HepG2 (cell line): ENCODE measurements at places on chromosomes 16 and 17. TPM values are rescaled to one million over a fixed set of nuclear protein-coding genes. Genes with fewer than 3 reads are reported as not detected.

DNA sequence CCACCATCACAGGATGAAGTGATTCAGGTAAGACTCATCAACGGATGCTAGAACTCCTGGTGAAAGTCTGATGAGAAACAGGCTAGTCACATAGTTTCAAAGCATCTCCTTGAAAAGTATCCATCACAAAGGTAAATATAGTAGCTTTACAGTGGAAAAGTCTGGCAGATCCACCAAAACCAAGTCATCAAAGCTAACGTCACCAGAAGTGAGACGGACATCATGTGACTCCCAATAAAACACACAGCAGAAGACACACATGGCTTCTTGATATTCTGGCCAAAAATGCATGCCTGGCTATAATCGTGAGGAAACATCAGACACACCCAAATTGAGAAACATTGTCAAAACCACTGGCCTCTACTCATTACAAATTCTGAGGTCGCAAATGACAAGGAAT is 17.9 kb upstream of the TRPV3 start:
- no peak for DNase-seq

GRCh38 chr17:51372345-51373004 is 112.1 kb downstream of the UTP18 start:
- peak; percentile 72 for DNase-seq

DNA sequence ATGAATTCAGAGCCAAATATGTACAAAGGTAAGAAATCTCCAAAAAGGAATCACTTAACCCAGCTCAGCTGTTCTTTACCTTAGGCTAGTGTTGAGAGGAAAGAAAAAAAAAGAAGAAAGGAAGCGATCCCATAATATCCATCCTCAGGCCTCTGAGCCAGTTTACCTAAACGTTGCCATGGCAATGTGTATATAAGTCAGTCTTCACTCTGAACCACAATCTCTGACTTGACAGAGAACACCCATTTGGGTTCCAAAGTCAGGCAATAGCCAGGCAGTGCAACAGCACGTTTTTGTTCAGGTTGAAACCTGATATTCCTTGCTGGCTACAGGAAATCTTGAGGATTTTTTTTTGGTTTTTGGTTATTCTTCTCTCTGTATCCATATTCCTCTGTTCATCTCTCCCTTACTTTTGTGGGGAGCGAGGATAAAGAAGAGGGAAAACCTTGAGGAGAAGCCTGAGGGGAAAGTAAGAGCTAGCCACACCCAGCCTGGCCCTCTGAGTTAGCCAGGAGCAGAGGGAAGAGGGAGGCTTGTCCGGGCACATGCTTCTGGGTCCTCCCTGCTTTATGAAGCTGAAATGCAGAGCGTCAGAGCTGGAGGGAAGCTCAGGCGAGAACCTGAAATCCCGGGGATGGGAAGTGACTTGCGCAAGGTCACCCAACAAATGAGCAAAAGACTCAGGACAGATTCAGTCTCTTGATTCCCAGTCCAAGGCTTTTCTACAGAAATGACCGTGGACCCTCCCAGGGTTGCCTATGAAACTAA is 152.7 kb downstream of the SOX9 start:
- no peak for DNase-seq

GRCh38 chr17:42017866-42018200 is 594 bp upstream of the DNAJC7 start:
- DNase-seq: peak; percentile 65

GRCh38 chr16:58013201-58013956 is 12.2 kb downstream of the USB1 start:
- no peak for DNase-seq

DNA sequence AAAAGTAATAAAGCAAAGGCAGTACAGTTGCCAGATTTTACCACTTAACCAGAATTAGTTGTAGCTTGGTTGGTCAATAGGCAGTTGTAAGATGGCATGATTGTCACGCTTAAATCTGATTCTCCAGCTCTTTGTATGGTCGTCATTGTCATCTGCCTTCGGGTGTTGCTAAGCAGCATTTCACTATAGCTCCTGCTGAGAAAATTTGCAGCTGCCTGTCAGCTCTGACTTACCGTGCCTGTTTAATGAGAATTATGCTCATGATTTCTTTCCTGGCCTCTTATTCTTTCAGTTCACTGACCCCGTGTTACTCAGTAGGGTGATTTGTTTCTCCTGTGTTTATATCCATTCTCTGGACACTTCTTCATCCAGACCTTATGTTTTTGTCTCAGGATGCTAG is 66.7 kb downstream of the TANGO6 start:
- no peak for DNase-seq

DNA sequence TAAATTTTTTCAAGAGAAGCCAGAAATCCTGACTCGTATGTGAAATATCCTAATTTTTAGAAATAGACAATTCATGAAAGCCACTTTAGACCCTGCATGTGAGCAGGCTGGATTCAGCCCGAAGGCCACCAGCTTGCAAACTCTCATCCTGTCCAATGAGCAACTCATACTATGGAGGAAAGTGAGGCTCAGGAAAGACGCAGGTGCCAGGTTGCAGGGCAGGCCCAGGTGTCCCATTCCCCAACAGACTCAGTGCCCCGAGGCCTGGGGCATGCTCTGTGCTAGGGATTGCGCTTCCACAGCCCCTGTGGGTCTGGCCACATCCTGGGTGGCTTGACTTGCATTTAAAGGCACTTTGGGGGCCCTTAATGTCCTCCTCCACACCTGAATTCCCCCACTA is 16.7 kb upstream of the RASD1 start:
- DNase-seq: no peak

- no peak for DNase-seq
These were observed 138.9 kb downstream of the C16orf95 start for GRCh38 chr16:87178177-87178863.

DNA sequence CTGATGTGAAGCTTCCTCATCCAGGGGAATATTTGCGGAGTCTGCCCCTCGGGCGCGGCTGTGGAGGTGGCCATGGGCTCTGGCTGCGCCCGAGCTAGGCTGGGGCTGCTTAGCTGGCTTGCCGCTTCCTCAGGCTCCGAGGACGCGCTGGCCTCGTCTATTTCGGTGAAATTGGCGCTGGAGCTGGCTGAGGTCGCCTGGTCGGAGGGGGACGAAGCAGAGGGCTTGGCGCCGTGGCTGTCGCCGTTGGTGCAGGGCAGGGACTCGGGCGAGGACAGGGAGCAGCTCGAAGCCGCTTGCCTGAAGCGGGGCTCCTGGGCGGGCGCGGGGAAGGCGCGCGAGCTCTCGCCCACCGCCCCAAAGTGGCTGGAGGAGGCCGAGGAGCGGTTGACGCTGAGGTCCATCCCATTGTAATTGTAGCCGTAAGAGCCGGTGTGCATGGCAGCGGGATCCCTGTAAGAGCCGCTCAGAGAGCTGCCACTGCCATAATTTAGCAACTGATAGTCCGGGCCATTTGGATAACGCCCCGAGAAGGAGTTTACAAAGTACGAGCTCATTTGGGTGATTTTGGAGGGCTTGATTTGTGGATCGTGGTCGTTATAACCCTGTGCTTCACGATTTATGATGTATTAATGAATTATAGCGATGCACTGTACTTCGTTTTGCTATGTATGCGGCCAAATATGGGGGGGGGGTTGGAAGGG is at the start of gene HOXB5:
Gene HOXB5, minus strand, starts transcription at position 654 of the 704 bp plus-strand sequence. Its CDS starts 97 bp downstream, at position 557.
- no peak for DNase-seq

DNA sequence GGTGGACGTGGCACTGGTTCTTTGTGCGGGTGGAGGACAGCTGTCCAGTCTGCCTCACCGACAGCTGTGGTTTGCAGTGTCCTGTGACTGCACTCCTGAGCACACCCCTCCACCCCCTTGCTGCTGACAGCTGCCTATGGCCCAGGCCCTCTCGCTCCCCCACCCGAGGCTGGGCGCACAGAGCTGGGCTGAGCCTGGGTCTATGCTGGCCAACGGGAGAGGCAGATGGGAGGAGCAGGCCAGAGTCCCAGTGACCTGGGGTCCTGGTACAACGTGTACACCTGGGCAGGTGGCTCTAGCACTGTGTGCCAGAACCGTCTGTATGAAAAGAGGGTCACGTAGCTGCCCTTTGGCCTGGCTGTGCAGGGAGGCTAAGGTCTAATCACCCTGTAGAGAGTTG is 30.5 kb downstream of the BAIAP2 start:
- no peak for DNase-seq

DNA sequence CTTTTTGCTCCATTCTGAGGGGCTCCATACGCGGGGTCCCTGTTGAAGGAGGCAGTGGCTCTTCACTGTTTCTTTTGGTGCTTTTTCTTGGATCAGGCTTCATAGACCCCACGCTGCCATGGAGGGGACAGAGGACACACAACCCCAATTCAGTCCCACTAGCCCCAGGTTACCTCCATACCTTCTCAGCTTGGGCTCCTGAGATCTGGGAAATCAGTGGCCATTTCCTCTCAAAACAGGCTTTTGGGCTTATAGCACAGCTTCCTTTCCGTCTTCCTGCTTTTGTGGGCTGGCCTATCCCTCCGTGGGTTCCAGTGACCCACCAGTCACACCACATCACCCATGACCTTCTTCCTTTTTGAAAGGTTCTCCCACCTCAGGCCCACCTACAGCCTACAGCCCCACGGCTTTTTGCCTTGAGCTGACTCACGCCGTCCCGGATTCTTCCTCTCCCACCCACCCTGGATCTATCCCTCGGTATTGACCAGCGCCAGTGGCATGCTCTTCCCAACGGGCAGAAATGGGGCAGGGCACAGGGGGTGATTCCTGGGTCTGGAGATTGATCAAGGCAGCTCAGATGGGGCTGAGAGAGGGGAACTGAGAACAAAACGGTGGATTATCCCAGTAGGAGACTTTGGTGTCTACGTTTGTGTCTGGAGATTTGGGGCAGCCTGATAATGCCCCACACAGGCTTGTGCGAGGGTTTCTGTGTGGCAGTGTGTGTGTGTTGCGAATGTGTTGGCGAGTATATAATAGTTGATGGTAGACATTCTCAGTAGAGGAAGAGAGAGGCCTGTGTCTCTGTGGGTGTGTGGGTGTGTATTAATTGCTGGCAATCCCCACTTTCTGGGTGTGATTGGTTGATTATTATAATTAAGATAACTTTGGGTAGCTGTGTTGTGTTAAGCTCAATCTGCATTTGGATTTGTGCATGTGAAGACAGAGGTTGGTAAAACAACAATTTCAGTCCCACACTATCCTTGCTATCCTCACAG is 3.8 kb downstream of the TBX21 start:
- DNase-seq: no peak

Gene PYCARD
- 4.4 and 4.8 TPM in 2 replicates for total RNA-seq

Gene TBC1D3
- not detected in 2 replicates for total RNA-seq

Gene GAS2L2
- not detected in 2 replicates for total RNA-seq

Gene KRT40
- total RNA-seq: not detected in 2 replicates

Gene UMOD
- not detected in 2 replicates for total RNA-seq
